ENCODE measurements at places on chromosomes 4 and X.

- DNase-seq = peak; percentile 81
Measured at GRCh38 chrX:154378059-154378798, 866 bp upstream of the EMD start.

DNA sequence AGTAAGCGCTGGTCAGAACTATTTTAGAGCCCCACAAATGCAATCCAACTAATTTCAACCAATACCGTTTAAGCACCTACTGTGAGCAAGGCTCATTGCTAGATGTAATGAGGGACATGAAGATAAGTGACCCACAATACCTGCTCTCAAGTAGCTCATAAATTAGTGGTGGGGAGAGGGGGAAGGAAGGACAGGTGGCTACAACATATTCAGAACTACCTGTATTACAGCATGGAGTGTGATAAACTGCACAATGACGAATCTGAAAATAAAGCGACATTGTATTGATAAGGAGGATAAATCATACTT is 311.6 kb upstream of the DIAPH2 start:
- DNase-seq = no peak

- DNase-seq = no peak
Measured at GRCh38 chrX:2342874-2343273, 157.9 kb downstream of the DHRSX start.

GRCh38 chr4:74878323-74878722 is 54.6 kb upstream of the PARM1 start:
- no peak for DNase-seq

DNA sequence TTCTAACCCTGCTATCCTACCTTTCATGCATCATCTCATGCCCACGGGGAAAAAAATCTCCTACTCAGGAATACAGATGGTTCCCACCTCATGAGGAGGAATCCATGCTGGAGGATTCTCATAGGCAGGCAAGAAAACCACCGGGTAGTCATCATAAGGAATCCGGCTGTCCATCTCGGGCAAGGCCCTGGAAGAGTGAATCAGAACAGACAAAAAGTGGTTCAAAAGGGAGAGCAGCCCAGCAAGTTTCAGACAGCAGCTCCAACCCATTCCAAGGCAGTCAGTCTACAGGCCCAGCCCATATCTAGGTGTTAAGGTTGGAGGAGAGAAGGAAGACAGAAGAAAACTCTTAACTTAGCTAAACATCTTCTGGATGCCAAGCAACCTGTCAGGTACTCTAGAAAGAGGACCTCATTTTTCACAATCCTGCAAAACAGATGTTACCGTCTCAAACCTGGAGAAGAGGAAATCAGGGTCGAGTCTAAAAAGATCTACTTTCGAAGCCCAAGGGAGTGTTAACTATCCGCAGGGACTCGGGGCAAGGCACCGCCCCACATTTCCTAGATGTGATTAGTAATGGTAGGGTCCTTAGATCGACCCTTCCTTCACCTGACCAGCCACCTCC is 447 bp downstream of the PDZD11 start:
- no peak for DNase-seq

DNA sequence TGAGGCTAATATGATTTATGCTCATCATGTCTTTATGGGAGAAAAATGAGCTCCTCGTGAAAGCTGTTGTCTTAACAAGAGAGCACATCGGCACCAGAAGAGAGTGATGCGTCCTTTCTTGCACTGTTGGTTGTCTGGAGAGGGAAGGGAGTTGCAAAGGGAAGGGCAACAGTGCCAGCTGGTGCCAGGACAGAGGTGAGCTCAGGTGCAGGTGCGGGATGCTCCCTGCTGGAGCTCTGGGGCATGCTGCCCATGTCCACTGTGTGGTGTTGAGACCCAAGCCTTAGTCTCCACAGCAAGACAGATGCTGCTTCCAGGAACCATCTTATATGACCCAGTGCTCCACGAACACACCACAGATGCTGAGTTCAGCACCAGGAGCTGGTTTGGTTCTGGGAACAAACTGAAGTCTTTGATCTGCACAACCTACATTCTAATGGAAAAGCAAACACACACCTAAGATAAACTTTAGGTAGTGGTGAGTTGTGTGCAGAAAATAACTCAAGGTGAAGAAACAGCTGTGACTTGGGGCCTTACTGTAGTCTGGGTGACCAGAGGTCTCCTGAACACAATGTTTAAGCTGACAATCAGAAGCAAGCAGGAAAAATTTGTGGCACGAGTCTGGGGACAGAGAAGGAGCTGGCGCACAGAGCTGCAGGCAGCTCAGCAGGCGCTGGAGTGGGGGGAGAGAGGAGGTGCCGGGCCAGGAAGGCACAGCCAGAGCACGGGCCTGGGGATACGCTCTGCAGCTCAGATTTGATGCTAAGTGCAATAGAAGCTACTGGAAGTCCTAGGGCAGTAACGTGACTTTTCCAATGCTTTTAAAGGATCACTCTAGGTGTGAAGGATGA is 73.2 kb downstream of the HAUS3 start:
- no peak for DNase-seq

Data from GM10248 (cell line).